HCT116 (cell line): ENCODE measurements at places on chromosomes 6 and 20. TPM values are rescaled to one million over a fixed set of nuclear protein-coding genes. Genes with fewer than 3 reads are reported as not detected.

Gene PTK6
- total RNA-seq: 6.7 TPM

Gene TREML1
- not detected for total RNA-seq

Gene SNAP91
- total RNA-seq: not detected

Gene OPRM1
- total RNA-seq: not detected

Gene HLA-F
- total RNA-seq: 24.6 TPM

Gene ADGRF5
- total RNA-seq: 0.17 TPM

Gene NKAPL
- not detected for total RNA-seq

Gene GSTA4
- total RNA-seq: 2.2 TPM

Gene LY6G6D
- not detected for total RNA-seq
